ENCODE measurements at places on chromosomes 13 and 19. TPM values are rescaled to one million over a fixed set of nuclear protein-coding genes. Genes with fewer than 3 reads are reported as not detected.

Gene PNMA8A
- total RNA-seq: 5.3 TPM

Gene IGFLR1
- total RNA-seq: 12.2 TPM

Gene PLVAP
- total RNA-seq: 34.6 TPM

Gene NPAS1
- 0.28 TPM for total RNA-seq

Gene PEAK3
- total RNA-seq: 0.71 TPM

Gene ZNF20
- 2.2 TPM for total RNA-seq

Gene ZSWIM9
- 5.0 TPM for total RNA-seq

Gene ZNF66
- 3.9 TPM for total RNA-seq

Gene TJP3
- total RNA-seq: 2.8 TPM

GRCh38 chr19:40627486-40628279, 26.5 kb downstream of the LTBP4 start:
- H3K27me3 ChIP-seq: no peaks in the 10 kb centered on the region
- H3K36me3 ChIP-seq: peaks cover 26% of the 10 kb centered on the region
- DNase-seq: no peak
- H3K27ac ChIP-seq: no peak overlapping the region

DNA sequence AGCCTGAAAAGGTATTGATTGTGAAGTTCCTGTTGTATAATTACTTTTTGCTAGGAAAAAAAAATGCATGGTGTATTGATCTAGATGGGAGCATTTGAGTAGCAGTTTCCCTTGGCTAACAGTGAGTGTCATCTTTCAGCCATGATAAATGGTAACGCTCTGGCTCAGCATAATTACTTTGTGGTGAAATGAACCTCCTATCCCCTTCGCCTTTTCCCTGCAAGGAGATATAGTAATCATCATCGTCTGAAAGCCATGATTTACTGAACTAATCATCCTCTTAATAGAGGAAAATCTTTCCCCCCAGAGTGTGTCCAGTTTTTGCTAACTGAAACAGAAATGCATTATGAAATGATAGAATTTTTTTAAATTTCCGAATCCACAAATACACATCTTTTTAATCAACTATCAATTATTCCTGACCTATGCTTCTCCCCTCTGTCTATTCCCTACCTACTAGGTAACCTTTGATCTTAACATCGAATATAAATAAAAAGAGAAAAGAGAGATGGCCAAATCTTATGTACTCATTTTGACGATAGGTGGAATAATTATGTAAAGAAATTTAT, 88.7 kb downstream of the MAB21L1 start:
- no peak overlapping the region for H3K27ac ChIP-seq
- no peaks in the 10 kb centered on the region for H3K36me3 ChIP-seq
- H3K4me1 ChIP-seq: peaks cover 16% of the 10 kb centered on the region
- H3K4me3 ChIP-seq: no peak overlapping the region

- H3K4me1 ChIP-seq: no peaks in the 10 kb centered on the region
- H3K27ac ChIP-seq: no peak overlapping the region
- no peak overlapping the region for H3K4me3 ChIP-seq
- H3K27me3 ChIP-seq: no peaks in the 10 kb centered on the region
- no peaks in the 10 kb centered on the region for H3K36me3 ChIP-seq
- no peak for DNase-seq
These were observed 16.6 kb downstream of the TEX30 start for GRCh38 chr13:102757006-102757405.

DNA sequence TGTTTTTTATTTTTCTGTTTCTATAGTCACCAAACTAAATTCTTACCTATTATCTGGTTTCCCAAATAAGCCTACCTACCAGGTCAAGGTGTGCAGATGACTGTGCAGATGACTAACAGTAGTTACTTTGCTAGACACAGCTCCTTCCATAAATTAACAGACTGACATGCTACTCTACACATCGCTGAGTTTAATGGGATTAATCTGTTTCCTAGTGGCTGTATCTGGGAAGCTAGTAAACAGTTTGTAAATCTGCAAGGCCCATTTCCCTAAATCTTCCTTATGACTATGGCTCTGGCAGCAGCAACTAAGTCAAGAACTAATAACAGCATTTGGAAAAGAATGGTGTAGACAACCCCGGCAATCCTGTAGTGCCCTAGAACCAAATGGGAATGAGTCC, 27.9 kb downstream of the MIPEP start:
- H3K27ac ChIP-seq: no peak overlapping the region
- H3K36me3 ChIP-seq: no peaks in the 10 kb centered on the region
- H3K27me3 ChIP-seq: no peaks in the 10 kb centered on the region
- H3K4me1 ChIP-seq: no peaks in the 10 kb centered on the region
- H3K4me3 ChIP-seq: no peak overlapping the region

GRCh38 chr13:109834973-109835720, 48.8 kb upstream of the IRS2 start:
- no peak for DNase-seq
- no peaks in the 10 kb centered on the region for H3K27me3 ChIP-seq
- H3K27ac ChIP-seq: no peak overlapping the region

DNA sequence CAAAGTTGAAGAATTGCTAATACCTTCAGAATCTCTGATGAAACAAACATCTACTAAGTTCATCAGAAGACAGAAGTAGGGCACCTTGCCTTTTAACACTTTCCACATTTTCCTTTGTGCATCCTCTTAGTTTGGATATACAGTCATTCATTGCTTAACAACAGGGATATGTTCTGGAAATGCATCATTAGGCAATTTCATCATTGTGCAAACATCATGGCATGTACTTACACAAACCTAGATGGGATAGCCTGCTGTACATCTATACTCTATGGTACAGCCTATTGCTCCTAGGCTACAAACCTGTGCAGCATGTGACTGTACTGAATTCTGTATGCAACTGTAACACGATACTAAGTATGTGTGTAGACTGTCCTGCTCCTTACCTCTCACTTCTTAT, 169.8 kb downstream of the SUCLA2 start:
- no peaks in the 10 kb centered on the region for H3K36me3 ChIP-seq
- no peak overlapping the region for H3K4me3 ChIP-seq
- no peak overlapping the region for H3K27ac ChIP-seq
- no peak for DNase-seq
- no peaks in the 10 kb centered on the region for H3K27me3 ChIP-seq
- H3K4me1 ChIP-seq: no peaks in the 10 kb centered on the region

DNA sequence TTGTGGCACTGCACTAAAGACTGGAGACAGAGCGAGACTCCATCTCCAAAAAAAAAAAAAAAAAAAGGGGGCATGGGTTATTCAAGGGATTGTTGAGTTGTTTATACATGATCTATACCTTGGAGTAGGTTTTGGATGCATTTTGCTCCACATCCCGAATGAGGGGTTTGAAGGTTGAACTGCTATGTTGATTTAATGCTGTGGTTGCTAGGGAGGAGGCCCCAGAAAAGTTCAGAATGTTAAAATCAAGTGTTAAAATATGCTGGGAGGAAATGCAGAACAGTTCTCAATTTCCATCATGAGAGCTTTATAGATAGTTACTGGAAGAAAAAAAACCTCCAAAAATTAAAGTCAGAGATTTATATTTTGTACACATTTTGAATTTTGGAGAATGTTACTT, 116.5 kb downstream of the DNAJC15 start:
- no peaks in the 10 kb centered on the region for H3K27me3 ChIP-seq
- no peak overlapping the region for H3K4me3 ChIP-seq
- no peaks in the 10 kb centered on the region for H3K4me1 ChIP-seq
- no peaks in the 10 kb centered on the region for H3K36me3 ChIP-seq
- DNase-seq: no peak

GRCh38 chr13:51440381-51440780, 12.5 kb downstream of the INTS6 start:
- no peaks in the 10 kb centered on the region for H3K36me3 ChIP-seq
- no peak for DNase-seq
- H3K27me3 ChIP-seq: no peaks in the 10 kb centered on the region
- no peaks in the 10 kb centered on the region for H3K4me1 ChIP-seq
- no peak overlapping the region for H3K4me3 ChIP-seq
- H3K27ac ChIP-seq: no peak overlapping the region

DNA sequence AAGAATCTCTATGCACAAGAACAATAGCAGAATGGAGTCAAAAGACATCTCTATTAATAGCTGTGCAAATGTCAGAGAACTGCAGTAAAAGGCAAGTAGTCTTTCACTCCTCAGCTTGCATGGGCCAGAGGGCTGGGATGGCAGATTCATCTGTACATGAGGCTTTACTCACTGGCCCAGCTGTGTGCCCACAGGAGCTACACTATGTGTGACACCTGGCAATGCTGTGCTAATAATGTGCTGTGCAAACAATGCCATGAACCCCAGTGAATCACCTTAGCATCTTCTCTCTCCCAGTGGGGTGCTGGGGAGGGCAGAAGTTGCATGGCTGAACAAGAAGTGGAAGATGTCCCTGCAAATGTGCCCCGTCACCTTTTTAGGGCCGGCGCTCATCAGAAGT, 73.1 kb downstream of the KL start:
- no peak overlapping the region for H3K4me3 ChIP-seq
- no peak for DNase-seq
- H3K27ac ChIP-seq: peak overlapping the region; percentile 76
- H3K27me3 ChIP-seq: no peaks in the 10 kb centered on the region
- no peaks in the 10 kb centered on the region for H3K36me3 ChIP-seq
- H3K4me1 ChIP-seq: no peaks in the 10 kb centered on the region

DNA sequence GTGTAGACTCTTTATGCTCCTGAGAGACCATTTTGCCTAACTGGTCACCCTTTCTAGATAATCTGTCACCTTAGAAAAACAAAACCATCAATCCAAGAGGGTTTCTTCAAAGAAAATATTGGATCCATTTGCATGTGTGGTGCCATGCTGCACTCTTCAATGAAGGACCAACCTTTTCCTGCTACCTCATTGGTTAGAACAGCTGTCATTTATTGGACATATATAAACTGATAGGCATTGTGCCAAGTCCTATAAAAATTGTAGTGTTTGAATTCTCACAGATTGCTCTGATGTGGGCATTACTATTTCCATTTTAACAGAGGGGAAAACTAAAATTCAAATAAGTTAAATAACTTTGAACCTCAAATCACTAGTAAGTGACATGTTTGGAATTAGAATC, 333.2 kb downstream of the MYO16 start:
- no peaks in the 10 kb centered on the region for H3K27me3 ChIP-seq
- no peak overlapping the region for H3K27ac ChIP-seq
- H3K4me1 ChIP-seq: no peaks in the 10 kb centered on the region

DNA sequence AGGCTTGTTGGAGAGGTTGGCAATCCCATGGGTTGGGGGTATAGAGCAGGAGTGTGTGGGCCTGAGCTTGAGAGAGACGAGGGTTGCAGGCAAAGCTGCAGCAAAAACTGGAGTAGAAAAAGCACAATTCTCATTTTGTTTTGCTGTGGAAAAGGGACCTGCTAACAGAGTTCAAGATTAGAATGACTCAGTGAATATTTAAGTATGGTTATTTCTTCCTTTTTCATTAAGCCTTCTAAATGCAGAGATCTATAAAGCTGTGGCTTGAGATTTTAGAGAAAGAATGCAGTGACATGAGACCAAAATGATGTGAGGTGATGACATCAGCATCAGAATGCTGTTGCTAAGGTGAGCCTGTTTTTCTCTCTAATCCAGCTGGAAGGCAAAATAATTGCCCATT, 10.8 kb upstream of the MBNL2 start:
- no peak for DNase-seq
- no peaks in the 10 kb centered on the region for H3K27me3 ChIP-seq
- no peaks in the 10 kb centered on the region for H3K4me1 ChIP-seq
- H3K4me3 ChIP-seq: no peak overlapping the region
- no peaks in the 10 kb centered on the region for H3K36me3 ChIP-seq
- H3K27ac ChIP-seq: no peak overlapping the region

DNA sequence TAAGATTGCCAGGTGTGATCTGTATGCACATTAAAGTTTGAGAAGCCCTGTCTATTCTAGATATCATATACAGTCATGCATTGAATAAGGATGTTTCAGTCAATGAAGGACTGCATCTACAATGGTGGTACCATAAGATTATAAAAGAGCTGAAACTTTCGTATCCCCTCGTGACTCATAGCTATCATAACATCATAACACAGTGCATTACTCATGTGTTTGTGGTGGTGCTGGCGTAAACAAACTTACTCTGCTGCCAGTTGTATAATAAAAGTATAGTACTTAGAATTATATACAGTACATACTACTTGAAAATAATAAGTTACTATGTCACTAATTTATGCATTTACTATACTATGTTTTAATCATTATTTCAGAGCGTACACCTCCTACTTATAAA, 489.3 kb downstream of the GPC6 start:
- H3K36me3 ChIP-seq: no peaks in the 10 kb centered on the region
- H3K27me3 ChIP-seq: no peaks in the 10 kb centered on the region
- no peak for DNase-seq
- no peaks in the 10 kb centered on the region for H3K4me1 ChIP-seq
- H3K27ac ChIP-seq: no peak overlapping the region

GRCh38 chr19:3964256-3965194, 6.4 kb downstream of the DAPK3 start:
- H3K27me3 ChIP-seq: no peaks in the 10 kb centered on the region
- H3K36me3 ChIP-seq: peaks cover 66% of the 10 kb centered on the region
- DNase-seq: peak; percentile 74
- no peak overlapping the region for H3K4me3 ChIP-seq
- peaks cover 51% of the 10 kb centered on the region for H3K4me1 ChIP-seq
